Nucleus accumbens (tissue), 56 donors: ENCODE measurements at places on chromosomes 12 and 14.

GRCh38 chr12:22551624-22552023 is 7.3 kb upstream of the C2CD5 start:
- no peak for DNase-seq

GRCh38 chr12:3888659-3889058 is 15.5 kb upstream of the PARP11 start:
- DNase-seq = no peak

GRCh38 chr12:75482646-75483045 is 2.1 kb downstream of the GLIPR1 start:
- DNase-seq = no peak

- no peak for DNase-seq
These were observed 150.9 kb upstream of the FRMD6 start for GRCh38 chr14:51500776-51501175.

DNA sequence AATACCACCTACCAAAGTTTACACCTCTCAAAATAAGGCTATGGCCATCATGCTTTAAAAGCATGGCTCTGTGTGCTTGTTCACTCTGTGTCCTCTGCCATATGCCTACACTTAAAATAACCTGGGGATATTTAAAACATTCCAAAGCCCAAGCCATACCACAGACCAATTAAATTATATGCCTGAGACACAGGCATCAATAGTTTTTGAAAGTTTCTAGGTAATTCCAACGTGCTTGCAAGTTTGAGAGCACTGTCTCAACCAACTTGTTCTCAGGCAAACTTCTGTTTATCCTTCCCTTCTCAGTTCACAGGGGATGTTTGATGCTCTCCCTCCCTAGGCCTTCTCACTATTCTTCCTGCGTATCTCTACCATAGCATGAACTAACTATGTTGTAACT is 3.4 kb upstream of the FRMD6 start:
- no peak for DNase-seq

DNA sequence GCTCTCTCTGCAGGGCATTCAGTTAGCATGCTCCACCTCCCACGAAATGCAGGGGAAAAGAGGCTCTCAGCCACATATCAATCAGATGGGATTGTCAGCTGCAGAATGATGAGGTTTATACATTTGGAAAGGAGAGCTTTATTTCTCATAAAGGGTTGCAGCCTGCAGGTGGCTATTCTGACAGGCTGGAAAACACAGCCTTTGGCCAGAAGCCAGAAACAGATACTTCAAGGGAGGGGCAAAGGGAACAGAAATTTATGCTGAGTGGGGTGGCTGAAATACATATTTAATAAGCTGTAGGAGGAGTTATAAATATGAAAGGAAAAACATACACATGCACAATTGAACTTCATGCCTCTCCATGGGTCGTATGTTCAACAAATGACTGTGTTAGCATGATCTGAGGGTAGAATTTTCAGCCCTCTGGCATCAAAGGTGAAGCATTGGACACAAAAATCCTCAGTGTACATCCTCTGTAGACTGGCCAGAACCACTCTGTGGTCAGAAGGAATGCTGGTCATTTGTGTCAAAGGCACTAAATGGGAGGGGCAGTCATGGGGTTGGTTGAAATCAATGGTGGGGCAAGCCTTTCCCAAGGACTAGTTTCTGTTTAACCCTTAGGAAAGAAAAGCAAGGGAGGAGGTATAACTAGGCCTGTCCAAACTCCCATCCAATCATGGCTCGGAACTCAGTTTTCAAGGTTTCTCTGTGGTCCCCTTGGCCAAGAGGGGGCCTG is 62.4 kb downstream of the TMX1 start:
- no peak for DNase-seq

- DNase-seq = no peak
These were observed 43.4 kb upstream of the NR2C1 start for GRCh38 chr12:95116773-95117172.

DNA sequence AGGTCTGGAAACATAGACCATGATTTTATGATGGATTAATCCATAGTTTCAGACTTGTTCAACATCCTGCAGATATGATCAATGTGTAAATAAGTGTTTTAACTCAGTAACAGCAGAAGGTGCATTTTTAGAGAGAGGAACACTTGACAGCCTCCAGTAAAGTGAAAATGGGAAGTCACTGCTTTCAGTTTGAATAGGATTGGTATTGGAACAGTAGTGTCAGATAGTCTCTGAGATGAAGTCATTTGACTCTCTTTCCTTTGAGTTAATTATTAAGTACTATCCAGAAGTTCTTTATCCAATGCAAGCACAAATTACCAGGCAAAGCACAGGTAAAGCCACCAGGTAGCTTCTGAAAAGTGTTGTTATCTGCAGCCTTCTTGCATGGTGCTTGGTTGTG is 14.5 kb upstream of the NAV3 start:
- DNase-seq = no peak

GRCh38 chr12:93302331-93303229 is 75.1 kb upstream of the NUDT4 start:
- DNase-seq = no peak

DNA sequence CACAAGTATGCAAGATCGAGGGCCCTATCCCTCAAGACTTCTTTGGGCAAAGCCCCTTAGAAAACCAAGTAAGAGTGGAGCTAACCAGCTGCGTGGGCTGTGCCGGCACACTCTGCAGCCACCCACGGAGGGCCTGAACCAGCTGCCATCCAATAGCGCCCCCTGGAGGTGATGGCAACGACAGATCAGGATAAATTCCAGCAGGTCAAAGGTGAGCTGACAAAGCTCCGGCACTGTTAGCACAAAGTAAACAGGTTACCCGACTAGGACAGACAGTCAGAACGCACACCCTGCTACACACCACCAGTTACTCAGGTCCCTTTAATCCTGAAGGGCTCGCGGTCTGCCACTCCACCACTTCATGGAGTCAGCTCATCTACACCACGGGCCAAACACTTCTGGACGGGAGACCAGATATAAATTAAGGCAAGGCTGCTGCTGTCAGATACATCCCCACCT is 4.9 kb downstream of the ZBTB39 start:
- DNase-seq = peak; percentile 13

DNA sequence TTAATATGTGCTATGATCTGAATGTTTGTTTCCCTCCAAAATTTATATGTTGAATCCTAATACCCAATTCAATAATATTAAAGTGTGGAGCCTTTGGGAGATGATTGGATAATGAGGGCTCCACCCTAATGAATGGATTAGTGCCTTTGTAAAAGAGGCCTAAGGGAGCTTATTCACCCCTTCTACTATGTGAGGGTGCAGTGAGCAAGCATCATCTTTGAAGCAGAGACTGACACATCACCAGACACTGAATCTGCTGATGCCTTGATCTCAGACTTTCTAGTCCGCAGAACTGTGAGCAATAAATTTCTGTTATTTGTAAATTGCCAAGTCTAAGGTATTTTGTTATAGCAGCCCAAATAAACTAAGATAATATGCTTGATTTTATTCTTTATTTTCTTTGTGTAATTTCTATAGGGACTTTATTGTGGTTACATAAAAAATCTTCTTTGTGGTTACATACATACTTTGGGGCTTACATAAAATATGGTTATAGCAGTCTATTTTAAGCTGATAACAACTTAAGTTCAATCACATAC is 131.1 kb upstream of the SLC38A2 start:
- DNase-seq = no peak

DNA sequence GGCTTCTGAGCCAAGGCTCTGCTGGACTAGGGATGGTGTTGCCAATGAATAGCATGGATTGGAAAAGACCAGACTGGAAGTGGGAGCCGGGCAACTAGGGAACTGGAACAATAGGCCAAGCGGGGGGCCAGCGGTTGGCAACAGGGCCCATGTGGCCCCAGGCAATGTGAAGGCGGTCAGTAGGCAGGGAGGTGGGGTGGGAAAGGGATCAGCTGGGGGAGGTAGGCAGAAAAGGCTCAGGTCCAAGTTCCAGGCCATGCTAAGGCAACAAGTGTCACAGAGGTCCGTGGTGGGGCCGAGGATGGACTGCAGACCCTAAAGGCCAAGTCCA is 14.9 kb upstream of the MLXIP start:
- no peak for DNase-seq

- no peak for DNase-seq
These were observed 167.4 kb downstream of the RPS29 start for GRCh38 chr14:49418789-49419188.

- DNase-seq = no peak
These were observed 52.0 kb upstream of the NTF3 start for GRCh38 chr12:5379749-5380496.

- no peak for DNase-seq
These were observed 41.5 kb upstream of the FBRSL1 start for GRCh38 chr12:132448463-132448820.

DNA sequence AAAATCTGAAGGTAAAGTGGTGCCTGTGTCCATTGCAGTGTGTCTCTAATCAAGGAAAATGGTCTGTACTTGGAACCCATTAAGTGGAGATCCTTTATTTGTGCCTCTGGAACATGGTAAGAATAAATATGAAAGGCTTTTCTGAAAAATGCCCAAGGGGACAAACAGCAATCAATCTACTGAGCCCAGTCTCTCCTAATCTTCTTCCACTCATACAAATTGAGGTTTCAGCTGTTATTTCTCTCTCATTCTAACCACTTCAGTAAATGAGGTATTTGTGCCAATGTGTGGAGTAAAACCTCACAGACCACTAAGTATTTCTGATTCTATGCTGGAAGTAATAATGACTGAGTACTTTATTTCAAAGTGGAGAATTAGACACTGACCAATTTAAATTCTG is 82.3 kb upstream of the ST8SIA1 start:
- DNase-seq = no peak

- no peak for DNase-seq
These were observed 37.3 kb upstream of the RCOR1 start for GRCh38 chr14:102554821-102555819.

DNA sequence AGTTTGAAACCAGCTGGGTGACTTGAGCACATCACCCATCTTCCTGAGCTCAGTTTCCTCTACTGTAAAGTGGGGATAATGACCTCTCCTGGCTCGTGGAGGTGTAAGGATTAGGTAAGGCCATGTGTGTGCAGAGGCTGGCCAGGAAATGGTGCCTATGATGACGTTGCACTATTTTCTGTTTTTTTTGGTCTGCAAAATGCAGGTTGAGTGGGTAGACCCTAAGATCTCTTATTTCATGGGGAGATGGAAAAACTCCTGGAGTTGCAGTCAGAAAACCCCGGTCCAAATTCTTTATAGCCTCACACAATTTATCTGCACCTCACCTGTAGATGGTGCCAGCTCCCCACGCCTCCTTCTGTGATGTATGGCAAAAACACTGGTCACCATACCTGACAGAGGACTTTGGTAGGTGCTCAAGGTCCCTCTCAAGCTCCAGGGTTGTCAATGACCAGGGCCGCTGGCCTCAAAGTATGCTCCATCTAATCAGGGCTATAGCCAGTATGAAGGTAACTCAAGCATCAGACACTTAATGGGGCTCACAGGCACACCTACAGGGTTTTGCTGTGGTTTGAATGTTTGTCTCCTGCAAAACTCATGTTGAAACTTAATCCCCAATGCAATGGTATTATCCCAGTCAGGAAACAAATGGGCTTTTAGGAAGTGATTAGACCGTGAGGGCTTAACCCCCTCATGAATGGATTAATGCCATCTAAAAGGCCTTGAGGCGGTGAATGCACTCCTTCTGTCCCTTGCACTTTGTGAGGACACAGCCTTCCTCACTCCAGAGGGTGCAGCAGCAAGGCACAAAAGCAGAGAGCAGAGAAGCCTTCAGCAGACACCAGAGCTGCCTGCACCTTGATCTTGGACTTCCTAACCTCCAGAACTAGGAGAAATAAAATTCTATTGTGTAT is 17.6 kb downstream of the C14orf132 start:
- no peak for DNase-seq

DNA sequence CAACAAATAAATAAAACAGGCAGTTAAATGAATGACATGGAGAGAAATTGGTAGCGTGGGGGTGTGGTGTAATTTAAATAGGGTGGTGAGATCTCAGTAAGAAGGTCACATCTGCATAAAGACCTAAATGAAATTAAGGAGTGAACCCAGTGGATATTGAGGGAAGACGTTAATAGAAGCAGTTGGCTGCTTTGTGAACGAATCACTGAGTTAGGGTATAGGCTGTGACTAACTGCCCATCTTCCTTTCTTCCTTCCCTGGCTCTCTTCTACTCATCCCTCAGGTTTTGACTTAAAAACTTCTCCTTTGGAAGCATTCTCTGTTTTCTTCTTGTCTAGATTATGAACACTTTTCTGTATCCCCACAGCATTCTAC is 64.7 kb downstream of the BTG1 start:
- DNase-seq = no peak

DNA sequence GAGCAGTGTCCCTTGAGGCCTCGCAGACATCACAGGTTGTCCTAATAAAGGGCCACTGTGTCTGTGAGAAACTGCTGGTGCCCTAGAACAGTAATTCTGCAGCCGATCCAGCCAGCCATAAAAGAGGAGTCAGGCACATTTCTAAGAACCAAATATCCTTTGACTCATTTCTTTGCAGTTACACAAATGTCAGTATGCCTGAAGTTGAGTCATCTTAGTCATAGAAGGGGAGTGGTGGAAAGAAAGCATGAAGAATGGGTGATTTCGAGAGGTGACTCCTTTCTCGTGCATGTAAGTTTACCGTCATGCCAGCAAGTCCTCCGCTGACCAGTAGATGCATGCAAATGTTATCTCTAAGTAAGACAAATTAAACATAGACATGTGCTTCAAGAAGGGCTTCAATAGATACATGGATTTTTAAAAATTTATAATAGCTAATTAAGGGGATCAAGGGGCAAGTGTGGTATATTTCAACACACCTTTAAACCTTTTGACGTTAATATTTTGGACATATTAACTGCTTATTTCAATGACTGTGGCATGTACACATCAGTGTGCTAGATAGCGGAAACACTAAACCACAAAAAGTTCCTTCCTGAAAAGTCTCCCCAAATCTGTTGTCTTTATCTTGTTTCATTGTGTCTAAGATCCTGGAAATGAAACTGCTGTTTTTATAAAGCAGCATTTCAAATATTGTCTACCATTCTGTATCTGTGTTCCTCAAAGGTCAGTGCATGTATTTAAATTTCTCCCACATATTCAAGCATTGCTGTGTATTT is 497.4 kb downstream of the NPAS3 start:
- no peak for DNase-seq

GRCh38 chr14:27672047-27672446 is 1074.2 kb upstream of the NOVA1 start:
- DNase-seq = no peak

DNA sequence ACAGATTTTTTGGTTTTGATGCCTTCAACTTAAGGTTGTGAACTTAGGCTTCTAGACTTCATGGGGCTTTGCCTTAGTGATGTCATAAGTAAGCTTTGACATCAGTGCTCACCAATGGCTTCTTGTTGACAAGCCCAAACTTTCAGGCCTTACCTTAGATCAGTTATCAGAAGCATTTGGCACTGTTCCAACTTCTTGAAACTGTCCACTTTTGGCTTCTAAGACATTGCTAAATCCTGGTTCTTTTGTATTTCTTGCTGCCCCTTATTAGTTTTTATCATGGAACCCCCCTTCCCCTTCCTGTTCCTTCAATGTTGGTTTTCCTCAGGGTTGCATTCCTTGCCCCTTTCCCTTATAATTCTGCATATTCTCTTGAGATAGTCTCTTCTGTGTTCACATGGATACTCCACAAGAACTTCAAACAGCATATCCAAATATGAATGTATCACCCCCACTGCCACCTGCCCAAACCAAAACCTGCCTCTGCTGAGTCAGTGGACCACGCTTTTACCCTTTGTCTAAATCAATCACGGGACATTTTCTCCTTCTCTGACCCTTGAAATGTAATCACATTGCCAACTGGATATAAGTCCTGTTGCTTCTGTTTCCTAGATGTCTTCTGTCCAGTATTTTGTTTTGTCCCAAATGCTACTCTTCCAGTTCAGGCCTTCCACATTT is 7.9 kb downstream of the PFKM start:
- DNase-seq = no peak
